ENCODE measurements at places on chromosomes 1 and 21.
A peak's percentile ranks its signal among the peaks of the same experiment; 100 is the strongest.

DNA sequence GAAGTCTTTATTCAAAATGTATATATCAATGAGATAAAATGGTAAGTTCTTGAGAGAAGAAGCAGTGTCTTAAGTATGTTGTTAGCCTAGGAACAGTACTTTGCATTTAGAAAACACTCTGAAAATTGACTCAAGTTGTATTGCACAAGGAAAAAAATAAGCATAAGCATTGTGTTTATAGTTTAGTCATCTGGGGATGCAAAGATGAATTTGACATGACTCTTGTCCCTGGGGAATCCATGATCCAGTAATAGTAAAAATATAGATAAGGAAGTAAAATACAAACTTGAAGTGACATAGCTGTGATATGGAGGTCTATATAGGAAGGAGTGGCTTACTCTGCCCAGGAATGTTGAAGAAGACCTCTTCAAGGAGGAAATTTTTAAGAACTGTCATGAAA is 185.0 kb upstream of the PTBP2 start:
- no peak overlapping the region for H3K4me3 ChIP-seq
- H3K4me1 ChIP-seq: no peaks in the 10 kb centered on the region
- H3K27ac ChIP-seq: no peak overlapping the region
- H3K27me3 ChIP-seq: no peaks in the 10 kb centered on the region
- H3K36me3 ChIP-seq: no peaks in the 10 kb centered on the region

GRCh38 chr1:236201786-236202185 is 59.4 kb downstream of the GPR137B start:
- H3K36me3 ChIP-seq: peaks cover 87% of the 10 kb centered on the region
- no peaks in the 10 kb centered on the region for H3K4me1 ChIP-seq
- H3K27ac ChIP-seq: no peak overlapping the region
- ATAC-seq: no peak
- no peak overlapping the region for H3K4me3 ChIP-seq

GRCh38 chr1:177517546-177517945 is 346.8 kb downstream of the BRINP2 start:
- no peaks in the 10 kb centered on the region for H3K4me1 ChIP-seq
- H3K27me3 ChIP-seq: no peaks in the 10 kb centered on the region
- no peak for ATAC-seq
- H3K27ac ChIP-seq: no peak overlapping the region
- H3K4me3 ChIP-seq: no peak overlapping the region

GRCh38 chr21:45209685-45210284 is 77.9 kb downstream of the POFUT2 start:
- H3K27ac ChIP-seq: peak overlapping the region; percentile 53
- ATAC-seq: peak; percentile 91
- no peaks in the 10 kb centered on the region for H3K27me3 ChIP-seq

DNA sequence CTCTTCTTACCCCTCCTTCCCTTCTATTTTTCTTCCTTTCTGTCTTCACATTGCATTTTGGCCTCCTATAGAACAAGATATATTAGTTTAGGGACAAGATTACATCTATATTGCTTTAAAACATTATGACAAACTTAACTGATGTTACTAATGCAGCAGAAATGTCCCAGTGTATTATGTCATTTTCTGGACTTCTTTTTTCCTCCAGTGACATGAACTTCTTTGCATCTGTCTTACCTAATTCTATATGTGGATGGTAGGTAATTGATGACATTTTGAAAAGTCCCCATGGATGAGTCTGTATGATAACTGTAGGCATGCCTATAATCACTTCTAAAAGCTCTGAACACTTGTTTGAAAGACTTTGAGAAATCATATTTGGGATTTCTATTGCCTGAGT is 89.5 kb downstream of the FNBP1L start:
- H3K4me1 ChIP-seq: no peaks in the 10 kb centered on the region
- H3K27ac ChIP-seq: peak overlapping the region; percentile 49
- H3K27me3 ChIP-seq: no peaks in the 10 kb centered on the region
- ATAC-seq: no peak

DNA sequence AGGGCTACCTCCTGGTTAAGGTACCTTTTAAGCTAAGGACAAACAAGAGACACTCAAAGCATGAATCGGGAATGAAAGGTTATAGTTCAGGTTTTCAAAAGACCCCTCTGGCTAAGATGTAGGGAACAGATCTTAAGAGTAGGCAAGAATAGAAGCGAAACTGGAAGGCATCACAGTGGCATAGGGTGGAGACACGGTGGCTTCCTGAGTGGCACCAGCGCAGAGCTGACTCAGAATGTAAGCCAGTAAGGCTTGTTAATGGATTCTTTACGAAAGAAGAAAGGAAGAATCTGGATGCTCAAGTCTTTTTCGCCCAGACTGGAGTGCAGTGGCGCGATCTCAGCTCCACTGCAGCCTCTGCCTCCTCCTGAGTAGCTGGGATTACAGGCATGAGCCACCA is 21.2 kb downstream of the PADI6 start:
- H3K27me3 ChIP-seq: peaks cover 10% of the 10 kb centered on the region
- H3K4me3 ChIP-seq: no peak overlapping the region
- no peak overlapping the region for H3K27ac ChIP-seq
- ATAC-seq: peak; percentile 58

- H3K27ac ChIP-seq: no peak overlapping the region
- no peak overlapping the region for H3K4me3 ChIP-seq
- H3K27me3 ChIP-seq: peaks cover 66% of the 10 kb centered on the region
- H3K36me3 ChIP-seq: no peaks in the 10 kb centered on the region
- H3K4me1 ChIP-seq: peaks cover 21% of the 10 kb centered on the region
- no peak for ATAC-seq
Measured at GRCh38 chr1:228417483-228418203, 982 bp upstream of the TRIM17 start.

GRCh38 chr1:220224611-220225124 is 47.6 kb downstream of the RAB3GAP2 start:
- H3K36me3 ChIP-seq: peaks cover 51% of the 10 kb centered on the region
- no peak overlapping the region for H3K4me3 ChIP-seq
- H3K27me3 ChIP-seq: no peaks in the 10 kb centered on the region
- H3K4me1 ChIP-seq: peaks cover 68% of the 10 kb centered on the region
- peak overlapping the region; percentile 92 for H3K27ac ChIP-seq

DNA sequence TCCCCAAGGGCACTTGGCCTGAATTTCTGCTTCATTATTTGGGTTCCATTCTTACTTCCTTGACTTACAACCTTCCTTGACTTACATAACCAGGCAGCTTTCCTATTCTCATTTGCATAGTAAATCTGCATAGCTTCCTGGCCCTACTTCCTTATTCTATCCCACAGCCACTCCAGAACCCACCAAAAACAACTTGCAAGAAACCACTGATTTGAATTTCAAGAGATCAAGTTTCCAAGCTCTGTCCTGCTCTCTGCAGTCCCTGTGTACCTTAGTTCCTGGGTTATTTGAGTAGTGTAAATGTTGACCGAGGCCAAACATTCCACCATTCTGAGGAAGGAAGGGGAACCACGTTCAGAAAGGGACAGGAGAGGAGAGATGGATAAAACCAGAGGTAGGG is 603.3 kb downstream of the PTPRC start:
- no peaks in the 10 kb centered on the region for H3K27me3 ChIP-seq
- H3K36me3 ChIP-seq: no peaks in the 10 kb centered on the region
- H3K27ac ChIP-seq: no peak overlapping the region
- H3K4me1 ChIP-seq: peaks cover 25% of the 10 kb centered on the region
- no peak for ATAC-seq

DNA sequence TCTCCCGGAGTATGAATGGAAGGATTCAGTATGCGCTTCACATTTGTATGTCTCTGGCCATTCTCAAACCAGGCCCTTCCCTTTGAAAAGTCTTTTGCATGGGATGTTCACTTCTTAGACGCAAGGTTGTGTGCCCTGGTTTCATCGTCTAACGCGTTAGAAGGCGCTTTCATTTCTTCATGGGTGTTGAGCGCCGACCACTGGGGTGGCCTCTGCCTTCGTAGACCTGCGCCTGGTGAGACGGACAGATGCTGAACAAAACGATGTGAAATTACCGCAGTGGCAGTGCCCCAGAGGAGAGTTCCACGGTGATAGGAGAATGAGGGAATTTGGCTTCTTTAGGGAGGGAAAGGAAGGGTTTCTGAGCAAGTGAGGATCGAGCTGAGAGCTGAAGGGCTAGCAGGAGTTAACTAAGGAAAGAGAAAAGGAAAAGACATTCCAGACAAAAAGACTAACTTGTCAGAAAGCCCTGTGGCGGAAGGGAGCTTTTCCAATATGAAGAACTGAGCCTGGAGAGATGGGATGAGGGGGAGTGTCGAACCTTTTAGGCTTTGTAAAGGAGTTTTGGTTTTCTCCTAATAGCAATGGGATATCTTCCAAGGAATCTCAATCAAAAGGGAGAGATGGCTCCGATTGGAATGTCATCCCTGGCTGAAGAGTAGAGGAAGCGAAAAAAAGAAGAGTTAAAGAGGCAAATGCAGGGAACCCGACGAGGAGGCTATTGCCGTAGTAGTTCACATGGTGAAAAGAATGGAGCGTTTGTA is 951 bp downstream of the GGPS1 start:
- H3K27ac ChIP-seq: no peak overlapping the region
- ATAC-seq: peak; percentile 31
- H3K27me3 ChIP-seq: no peaks in the 10 kb centered on the region
- peaks cover 25% of the 10 kb centered on the region for H3K4me1 ChIP-seq
- no peak overlapping the region for H3K4me3 ChIP-seq

- H3K36me3 ChIP-seq: peaks cover 3% of the 10 kb centered on the region
- peak overlapping the region; percentile 60 for H3K4me3 ChIP-seq
- peak overlapping the region; percentile 95 for H3K27ac ChIP-seq
- H3K4me1 ChIP-seq: peaks cover 24% of the 10 kb centered on the region
- no peaks in the 10 kb centered on the region for H3K27me3 ChIP-seq
- ATAC-seq: peak; percentile 73
Measured at GRCh38 chr1:107777664-107778047, 187.3 kb downstream of the VAV3 start.

- no peak for ATAC-seq
- peaks cover 7% of the 10 kb centered on the region for H3K36me3 ChIP-seq
- no peaks in the 10 kb centered on the region for H3K4me1 ChIP-seq
Measured at GRCh38 chr1:165787741-165788140, 19.1 kb upstream of the TMCO1 start.

DNA sequence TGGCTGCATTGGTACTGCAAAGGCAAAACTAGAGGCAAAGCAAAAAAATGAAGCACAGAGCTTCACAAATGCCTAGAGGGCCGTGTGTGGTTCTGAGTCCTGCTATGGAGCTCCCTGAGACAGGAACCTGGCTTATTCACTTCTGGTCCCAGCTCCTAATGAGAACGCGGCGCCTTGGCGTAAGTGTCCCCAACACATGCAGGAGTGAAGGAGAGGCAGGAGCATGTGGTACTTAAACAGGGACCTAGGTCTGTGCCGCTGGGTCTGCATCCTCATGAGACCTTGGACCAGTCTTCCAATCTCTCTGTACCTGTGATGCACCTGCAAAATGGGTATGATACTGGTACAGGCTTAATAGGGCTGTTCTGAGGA is 14.4 kb upstream of the SLC2A7 start:
- H3K27ac ChIP-seq: no peak overlapping the region
- no peak for ATAC-seq
- H3K27me3 ChIP-seq: no peaks in the 10 kb centered on the region
- no peak overlapping the region for H3K4me3 ChIP-seq
- H3K4me1 ChIP-seq: peaks cover 16% of the 10 kb centered on the region
- peaks cover 6% of the 10 kb centered on the region for H3K36me3 ChIP-seq

GRCh38 chr1:38231941-38232340 is 185.3 kb upstream of the POU3F1 start:
- no peak overlapping the region for H3K27ac ChIP-seq
- H3K36me3 ChIP-seq: no peaks in the 10 kb centered on the region
- ATAC-seq: no peak
- H3K27me3 ChIP-seq: peaks cover 15% of the 10 kb centered on the region

- peaks cover 71% of the 10 kb centered on the region for H3K27me3 ChIP-seq
- no peak overlapping the region for H3K4me3 ChIP-seq
- no peaks in the 10 kb centered on the region for H3K36me3 ChIP-seq
- peaks cover 16% of the 10 kb centered on the region for H3K4me1 ChIP-seq
Measured at GRCh38 chr1:159947942-159948341, 2.5 kb upstream of the IGSF9 start.

GRCh38 chr1:177859572-177859971 is 110.3 kb downstream of the SEC16B start:
- H3K4me1 ChIP-seq: no peaks in the 10 kb centered on the region
- H3K27ac ChIP-seq: no peak overlapping the region
- no peaks in the 10 kb centered on the region for H3K36me3 ChIP-seq
- H3K4me3 ChIP-seq: no peak overlapping the region

- no peak for ATAC-seq
- no peaks in the 10 kb centered on the region for H3K4me1 ChIP-seq
- H3K27me3 ChIP-seq: peaks cover 23% of the 10 kb centered on the region
Measured at GRCh38 chr1:234134878-234135277, 230.4 kb downstream of the SLC35F3 start.

- H3K4me3 ChIP-seq: no peak overlapping the region
- peaks cover 35% of the 10 kb centered on the region for H3K4me1 ChIP-seq
- no peak for ATAC-seq
- H3K27me3 ChIP-seq: no peaks in the 10 kb centered on the region
- H3K27ac ChIP-seq: peak overlapping the region; percentile 79
Measured at GRCh38 chr1:27554759-27555699, 48.9 kb downstream of the AHDC1 start.

DNA sequence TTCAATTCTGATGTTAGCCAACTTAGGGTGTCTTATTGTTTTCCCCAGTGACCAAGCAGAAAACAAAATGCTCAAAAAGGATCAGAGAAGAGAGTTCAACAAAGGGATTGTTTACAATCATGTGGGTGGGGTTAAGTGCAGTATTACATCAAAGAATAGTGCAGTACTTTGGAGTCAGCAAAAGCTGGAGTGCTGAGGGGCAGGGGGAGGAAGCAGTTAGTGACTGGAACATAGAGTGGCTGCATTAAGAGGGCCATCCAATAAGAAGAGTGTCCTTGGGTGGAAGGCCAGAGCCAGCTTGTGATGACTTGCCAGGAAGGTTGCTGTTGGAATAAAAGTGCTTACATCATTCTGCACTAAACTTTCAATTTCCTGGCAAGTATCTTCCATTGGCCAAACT is 175.5 kb downstream of the CYYR1 start:
- no peaks in the 10 kb centered on the region for H3K4me1 ChIP-seq
- no peaks in the 10 kb centered on the region for H3K27me3 ChIP-seq
- H3K27ac ChIP-seq: no peak overlapping the region
- no peak for ATAC-seq

DNA sequence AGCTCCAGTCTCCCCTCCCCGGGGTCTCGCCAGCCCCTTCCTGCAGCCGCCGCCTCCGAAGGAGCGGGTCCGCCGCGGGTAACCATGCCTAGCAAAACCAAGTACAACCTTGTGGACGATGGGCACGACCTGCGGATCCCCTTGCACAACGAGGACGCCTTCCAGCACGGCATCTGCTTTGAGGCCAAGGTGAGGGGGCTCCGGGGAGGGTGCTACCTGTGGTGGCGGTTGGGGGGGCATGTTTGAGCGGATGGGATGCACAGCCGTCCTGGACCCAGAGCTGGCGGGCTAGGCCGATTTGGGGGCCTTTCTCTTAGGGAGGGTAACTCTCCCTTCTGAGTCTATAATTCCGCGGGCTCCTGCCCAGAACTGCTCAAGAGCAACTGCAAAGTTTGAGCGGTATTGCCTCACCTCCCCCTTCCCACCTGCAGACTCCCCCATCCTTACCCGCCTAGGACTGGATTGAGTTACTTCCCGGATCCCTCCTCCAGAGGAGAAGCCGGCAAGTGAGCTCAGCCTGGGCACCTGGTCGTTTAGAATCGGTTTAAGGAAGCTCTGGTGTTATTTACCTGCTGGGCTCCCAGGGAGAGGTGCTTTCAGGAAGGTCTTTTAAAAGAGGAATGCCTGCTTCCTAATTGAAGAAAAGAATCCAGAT is 730 bp downstream of the NOS1AP start:
- peak overlapping the region; percentile 86 for H3K4me3 ChIP-seq
- no peak overlapping the region for H3K27ac ChIP-seq
- peaks cover 10% of the 10 kb centered on the region for H3K4me1 ChIP-seq
- H3K36me3 ChIP-seq: no peaks in the 10 kb centered on the region
- H3K27me3 ChIP-seq: peaks cover 45% of the 10 kb centered on the region
